ENCODE measurements at places on chromosomes 7 and 10. TPM values are rescaled to one million over a fixed set of nuclear protein-coding genes. Genes with fewer than 3 reads are reported as not detected.

Gene OR6V1
- total RNA-seq: not detected

Gene PDE6C
- total RNA-seq: not detected

Gene OR2A1
- not detected for total RNA-seq

Gene LDB3
- total RNA-seq: 0.23 TPM

Gene PPP1R9A
- total RNA-seq: 6.3 TPM

Gene TACR2
- not detected for total RNA-seq

Gene CUBN
- 1.3 TPM for total RNA-seq

Gene NODAL
- total RNA-seq: not detected

Gene PTF1A
- not detected for total RNA-seq

Gene PON3
- not detected for total RNA-seq

Gene DMTF1
- 72.8 TPM for total RNA-seq

Gene CYCS
- total RNA-seq: 368 TPM
